Panc1 (cell line): ENCODE measurements at places on chromosomes 1 and 21. TPM values are rescaled to one million over a fixed set of nuclear protein-coding genes. Genes with fewer than 3 reads are reported as not detected.

COPA gene
- total RNA-seq: 118 TPM

HSD3B1 gene
- not detected for total RNA-seq

HAO2 gene
- total RNA-seq: not detected

KCNK1 gene
- total RNA-seq: 0.13 TPM

RAB25 gene
- total RNA-seq: not detected

RNF187 gene
- 143 TPM for total RNA-seq

TFF2 gene
- total RNA-seq: 1.1 TPM

TAL1 gene
- 0.05 TPM for total RNA-seq

MROH9 gene
- not detected for total RNA-seq

SGIP1 gene
- 1.6 TPM for total RNA-seq

ZBTB8A gene
- total RNA-seq: 6.5 TPM

KMO gene
- total RNA-seq: 1.8 TPM

LDLRAD1 gene
- not detected for total RNA-seq

AGPAT3 gene
- total RNA-seq: 40.1 TPM

GNG4 gene
- total RNA-seq: 1.1 TPM

SUSD4 gene
- 0.28 TPM for total RNA-seq
